ENCODE measurements at places on chromosomes 6 and 20.

GRCh38 chr6:33197431-33198048, 2.9 kb downstream of the RXRB start:
- no peak for DNase-seq

DNA sequence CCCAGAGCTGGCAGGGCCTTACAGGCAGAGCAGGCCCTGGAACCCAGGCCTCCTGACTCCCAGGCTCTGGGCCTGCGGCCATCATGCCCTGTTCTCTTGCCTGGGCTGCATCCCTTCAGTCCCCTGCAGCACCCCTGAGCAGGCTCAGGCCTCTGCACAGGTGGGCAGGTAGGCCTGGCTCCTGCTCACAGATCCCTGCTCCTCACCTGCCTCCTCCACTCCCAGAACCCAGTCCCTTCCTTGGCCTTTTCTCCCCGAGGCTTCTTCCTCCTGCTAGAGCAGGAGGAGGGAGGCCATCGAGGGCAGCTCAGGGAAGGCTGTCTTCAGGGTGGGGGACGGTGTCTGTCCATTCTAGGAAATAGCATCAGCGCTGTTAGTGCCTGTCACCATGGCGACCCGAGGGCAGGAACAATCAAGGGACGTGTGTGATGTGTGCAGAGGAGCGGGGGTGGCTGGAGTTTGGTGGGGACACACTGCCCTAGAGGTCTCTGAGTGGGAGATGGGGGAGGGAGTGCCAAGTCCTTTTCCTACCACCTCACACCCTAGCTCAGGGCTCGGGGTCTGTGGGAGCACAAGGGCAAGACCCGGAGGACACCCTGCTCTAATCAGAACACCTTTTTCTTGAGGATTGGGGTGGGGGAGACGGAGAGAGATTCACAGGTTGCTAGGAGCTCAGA, 26.6 kb downstream of the GLP1R start:
- DNase-seq = no peak

GRCh38 chr6:116954938-116955337, 77.9 kb downstream of the RFX6 start:
- DNase-seq = no peak

- no peak for DNase-seq
These were observed 203.4 kb upstream of the KCNQ5 start for GRCh38 chr6:72418495-72418894.

- DNase-seq = no peak
These were observed 90.9 kb downstream of the SCAF8 start for GRCh38 chr6:154824076-154824475.
